NCI-H460 (cell line): ENCODE measurements at places on chromosomes 3 and 15. TPM values are rescaled to one million over a fixed set of nuclear protein-coding genes. Genes with fewer than 3 reads are reported as not detected.

The SERPINI1 gene
- total RNA-seq = 1.1 and 1.5 TPM in 2 replicates

The MED12L gene
- total RNA-seq = 0.35 and 0.54 TPM in 2 replicates

The MAP1A gene
- total RNA-seq = 7.7 and 7.8 TPM in 2 replicates

The MSL2 gene
- 11.3 and 13.1 TPM in 2 replicates for total RNA-seq

The CCNB2 gene
- 81.1 TPM in 2 replicates for total RNA-seq

The ATP8B4 gene
- 2.8 and 4.2 TPM in 2 replicates for total RNA-seq

The PIK3R4 gene
- 22.8 and 29.2 TPM in 2 replicates for total RNA-seq

The IL17RD gene
- 0.29 and 0.62 TPM in 2 replicates for total RNA-seq

The HTR3E gene
- not detected in 2 replicates for total RNA-seq

GRCh38 chr15:92394309-92395097 is 822 bp downstream of the ST8SIA2 start:
- no peak for DNase-seq

DNA sequence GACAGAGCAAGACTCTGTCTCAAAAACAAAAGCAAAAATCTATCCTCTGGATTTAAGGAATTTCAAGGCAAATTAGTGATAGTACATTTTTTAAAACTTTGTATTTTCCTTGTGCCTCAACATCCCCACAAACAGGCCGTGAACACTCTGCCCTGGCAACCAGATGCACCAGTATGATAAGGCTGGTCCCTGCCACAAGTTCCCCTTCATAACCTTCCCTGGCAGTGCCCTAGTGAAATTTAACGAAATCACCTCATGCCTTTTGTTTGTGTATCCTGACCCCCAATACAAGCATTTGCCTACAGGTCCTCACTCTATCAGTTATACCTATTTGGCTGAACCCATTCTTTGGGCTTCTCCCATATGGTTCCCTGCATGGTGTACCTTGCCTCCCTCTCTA is 107.4 kb upstream of the FLNB start:
- DNase-seq = no peak

- DNase-seq = no peak
Observed at GRCh38 chr3:100044369-100044768, 69.9 kb downstream of the FILIP1L start.

- no peak for DNase-seq
Observed at GRCh38 chr15:77603611-77604336, 28.9 kb downstream of the LINGO1 start.

GRCh38 chr3:144687862-144688261 is 716.2 kb downstream of the DIPK2A start:
- no peak for DNase-seq

- DNase-seq = no peak
Observed at GRCh38 chr15:52161406-52161966, 29.7 kb downstream of the GNB5 start.

DNA sequence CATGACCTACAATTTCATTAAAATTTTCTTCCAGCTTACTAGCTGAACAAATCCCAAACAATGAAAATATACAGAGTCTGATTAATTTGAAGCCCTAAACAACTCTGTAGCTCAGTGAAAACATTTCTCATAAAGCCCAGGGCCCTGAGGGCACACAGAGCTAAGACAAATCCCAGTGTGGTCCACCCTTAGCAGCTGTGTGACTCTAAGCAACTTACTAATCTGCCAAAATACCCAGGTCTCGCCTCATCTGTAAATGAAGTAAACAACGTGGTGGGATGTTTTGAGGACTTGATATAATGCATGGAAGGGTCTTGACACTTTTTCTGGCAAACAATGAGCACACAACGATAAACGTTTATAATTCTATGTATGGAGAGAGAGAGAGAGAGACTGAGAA is 158.4 kb downstream of the FHIT start:
- no peak for DNase-seq

DNA sequence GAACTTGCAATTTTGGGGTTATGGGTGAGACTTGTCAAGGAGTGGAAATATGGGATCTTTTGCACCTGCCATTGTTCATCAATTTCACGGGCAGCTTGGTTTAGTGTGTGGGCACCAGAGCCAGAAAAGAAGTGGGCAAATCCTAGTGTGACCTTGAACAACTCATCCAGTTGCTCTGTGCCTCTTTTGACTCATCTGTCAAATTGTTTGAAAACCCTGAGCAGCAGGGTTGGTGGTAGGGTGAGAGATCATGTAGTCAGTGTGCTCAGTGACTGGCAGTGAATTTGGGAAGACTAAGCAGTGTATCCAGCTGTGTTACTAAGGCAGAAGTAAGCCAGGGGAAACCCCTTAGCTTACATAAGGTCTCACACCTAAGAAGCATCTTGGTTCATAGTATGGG is 293.0 kb upstream of the TRIM42 start:
- DNase-seq = no peak

DNA sequence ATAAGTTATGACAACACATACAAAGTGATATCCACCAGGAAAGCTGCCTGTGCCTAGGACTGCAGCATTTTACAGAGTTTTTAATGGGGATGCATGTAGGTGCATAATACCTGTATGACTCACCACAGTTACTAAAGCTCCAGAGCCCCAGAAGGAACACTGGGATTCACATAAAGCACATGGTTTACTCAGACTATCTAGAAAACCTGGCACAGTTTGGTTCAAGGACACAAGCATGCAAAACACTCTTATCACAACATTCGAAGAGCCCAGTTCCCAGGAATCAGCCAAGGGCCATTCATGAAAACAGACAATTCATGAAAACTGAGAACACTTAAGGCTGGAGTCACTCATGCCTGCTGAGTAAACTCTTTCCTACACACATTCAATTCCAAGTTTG is 261.0 kb downstream of the PYDC2 start:
- no peak for DNase-seq

DNA sequence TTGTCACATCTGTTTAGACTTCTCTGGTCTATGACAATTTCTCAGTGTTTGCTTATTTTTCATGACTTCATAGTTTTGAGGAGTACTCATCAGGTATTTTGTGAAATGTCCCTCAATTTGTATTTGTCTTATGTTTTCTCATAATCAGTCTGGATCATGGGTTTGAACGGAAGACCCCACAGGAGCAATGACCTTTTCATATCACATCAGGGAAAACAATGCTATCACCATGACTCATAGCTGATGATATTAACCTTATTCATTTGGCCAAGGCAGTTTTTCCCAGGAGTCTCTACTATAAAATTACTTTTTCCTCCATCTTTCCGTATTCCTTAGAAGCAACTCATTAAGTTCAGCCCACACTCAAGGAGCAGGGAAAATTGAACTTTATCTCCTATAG is 32.7 kb downstream of the AADACL2 start:
- peak; percentile 89 for DNase-seq
